ENCODE measurements at places on chromosomes 13 and 19.
A peak's percentile ranks its signal among the peaks of the same experiment; 100 is the strongest.

GRCh38 chr13:51919531-51919930 lies 57.8 kb downstream of the CCDC70 start:
- DNase-seq: no peak

GRCh38 chr13:21476893-21477472 lies 17.9 kb upstream of the ZDHHC20 start:
- peak; percentile 72 for DNase-seq

GRCh38 chr13:61415058-61415721 lies 459 bp downstream of the PCDH20 start:
- peak; percentile 44 for DNase-seq

GRCh38 chr19:5147074-5147977 lies 178.4 kb downstream of the KDM4B start:
- no peak for DNase-seq

GRCh38 chr19:3969435-3970312 lies 1.2 kb downstream of the DAPK3 start:
- no peak for DNase-seq

DNA sequence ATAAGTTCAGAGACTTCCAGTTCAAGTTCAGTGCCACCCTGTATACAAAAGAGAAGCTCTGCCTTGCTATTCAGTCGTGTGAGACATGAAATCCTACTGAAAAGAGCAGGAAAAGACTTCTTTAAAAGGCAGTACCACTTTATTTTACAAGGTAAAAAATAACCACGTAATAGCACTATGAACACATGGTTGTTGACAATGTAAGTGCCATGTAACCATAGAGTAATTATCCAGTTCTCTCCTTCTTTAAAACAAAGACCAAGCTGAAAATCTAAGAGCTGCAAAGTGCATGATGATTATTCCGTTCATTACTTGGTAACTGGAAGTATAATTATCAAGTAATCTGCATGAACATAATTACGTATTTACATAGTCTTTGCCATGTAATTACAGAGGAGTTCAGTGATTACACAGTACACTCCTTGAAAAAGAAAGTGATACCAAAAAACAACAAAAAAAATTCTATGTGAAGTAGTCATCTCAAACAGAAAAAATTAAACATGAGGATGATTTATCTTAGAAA lies 288.7 kb downstream of the EFNB2 start:
- no peak for DNase-seq

- no peak for DNase-seq
Observed at GRCh38 chr19:10976131-10976892, 15.5 kb downstream of the SMARCA4 start.

DNA sequence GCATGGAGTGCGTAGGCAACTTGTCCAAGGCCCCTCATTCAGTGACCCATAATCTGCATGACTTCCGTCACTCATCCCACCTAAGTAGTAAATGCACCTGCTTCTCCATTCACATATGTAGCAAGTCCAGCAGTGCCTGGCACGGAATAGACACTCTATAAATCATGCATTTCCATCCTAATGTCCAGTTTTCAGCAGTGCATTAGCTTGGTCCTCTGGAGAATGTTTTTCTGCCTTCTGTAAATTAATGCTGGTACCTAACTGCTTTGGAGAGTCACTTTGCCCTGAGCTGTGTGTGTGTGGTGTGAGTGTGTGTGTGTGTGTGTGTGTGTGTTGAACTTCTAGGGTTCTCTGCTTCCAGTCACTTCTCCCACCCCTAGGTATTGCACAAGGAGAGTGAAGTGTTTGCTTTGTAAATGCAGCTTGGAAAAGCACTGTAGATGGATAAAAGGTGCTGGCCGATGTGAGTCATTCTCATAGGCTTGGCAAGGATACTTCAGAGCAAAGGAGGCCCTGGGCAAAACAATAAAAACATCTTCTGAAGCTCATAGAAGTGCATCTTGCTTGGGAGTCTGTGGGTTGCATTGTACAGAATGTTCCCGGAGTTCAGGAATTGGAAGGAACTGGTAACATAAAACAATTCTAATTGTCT lies 181.8 kb downstream of the KATNAL1 start:
- DNase-seq: peak; percentile 10

All from amygdala (tissue), 56 donors.